ENCODE measurements at places on chromosomes 11 and 22.

DNA sequence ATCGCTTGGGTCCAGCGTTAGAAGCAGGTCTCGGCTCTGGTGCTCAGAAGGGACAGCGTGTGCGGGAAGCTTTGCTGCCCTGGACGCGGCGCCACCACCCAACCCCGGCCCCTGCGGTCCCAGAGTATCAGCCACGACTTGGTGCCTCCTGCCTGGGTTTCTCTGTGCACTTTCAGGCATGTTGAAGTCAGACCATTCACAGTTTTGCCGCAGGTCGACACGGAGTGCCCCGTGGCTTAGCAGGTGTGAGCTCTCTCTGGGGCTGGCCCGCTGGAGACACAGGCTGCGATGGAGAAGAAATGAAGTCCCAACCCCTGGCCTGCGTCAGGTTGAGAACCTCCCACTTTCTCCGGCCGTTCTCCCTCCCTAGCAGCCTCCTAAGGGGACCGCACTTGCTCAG lies 494.5 kb downstream of the BRD1 start:
- no peak for DNase-seq

GRCh38 chr11:72202571-72202970 lies 10.6 kb downstream of the FOLR1 start:
- DNase-seq: no peak

DNA sequence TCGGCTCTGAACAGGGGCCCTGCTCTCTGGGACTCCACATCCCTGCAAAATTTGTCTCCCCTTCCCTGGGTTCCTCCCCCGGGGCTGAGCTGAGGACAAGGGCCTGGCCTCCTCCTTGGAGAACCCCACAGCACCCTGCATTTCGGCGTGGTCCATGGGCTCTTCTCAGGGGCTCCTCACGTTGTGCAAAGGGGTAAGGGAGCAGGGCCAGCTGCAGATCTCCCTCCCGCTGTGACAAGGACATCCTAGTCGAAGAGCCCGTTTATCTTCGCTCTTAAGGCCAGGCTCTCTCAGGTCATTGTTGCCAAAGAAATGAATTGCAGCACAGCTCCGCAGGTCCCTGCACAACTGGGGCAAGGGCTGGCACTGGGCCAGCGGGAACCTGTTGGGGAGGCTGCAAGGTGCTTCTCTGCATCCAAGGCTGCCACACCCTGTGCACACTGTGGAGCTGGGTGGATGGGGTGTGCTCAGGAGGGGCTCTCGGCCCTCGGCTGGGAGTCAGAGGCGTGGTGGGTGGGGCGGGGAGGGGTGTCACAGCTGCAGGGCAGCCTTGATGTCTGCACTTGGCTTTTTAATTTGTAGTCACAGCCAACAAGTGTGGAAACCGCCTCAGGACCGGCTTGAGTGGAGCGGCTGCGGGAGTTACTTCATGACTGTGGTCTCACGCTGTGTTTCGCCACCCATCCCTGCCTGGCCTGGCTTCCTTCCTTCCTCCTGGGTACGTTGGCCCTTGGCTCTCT lies 26.6 kb upstream of the SEPTIN5 start:
- DNase-seq: no peak

- no peak for DNase-seq
Observed at GRCh38 chr11:11416502-11416901, 63.5 kb upstream of the CSNK2A3 start.

Measured in activated T-cell treated with anti-CD3 and anti-CD28 coated beads, Interleukin-2, amount 50 U/mL, for 72 hours (primary cell).